Activated CD8-positive, alpha-beta T cell treated with anti-CD3 and anti-CD28 coated beads, Interleukin-2, amount 10 ng/mL, durations not matched to agents 7 days and 5 days (primary cell): ENCODE measurements at places on chromosomes 2 and 18. TPM values are rescaled to one million over a fixed set of nuclear protein-coding genes. Genes with fewer than 3 reads are reported as not detected.

- no peak for DNase-seq
These were observed 20.1 kb downstream of the OTOF start for GRCh38 chr2:26457695-26458364.

DNA sequence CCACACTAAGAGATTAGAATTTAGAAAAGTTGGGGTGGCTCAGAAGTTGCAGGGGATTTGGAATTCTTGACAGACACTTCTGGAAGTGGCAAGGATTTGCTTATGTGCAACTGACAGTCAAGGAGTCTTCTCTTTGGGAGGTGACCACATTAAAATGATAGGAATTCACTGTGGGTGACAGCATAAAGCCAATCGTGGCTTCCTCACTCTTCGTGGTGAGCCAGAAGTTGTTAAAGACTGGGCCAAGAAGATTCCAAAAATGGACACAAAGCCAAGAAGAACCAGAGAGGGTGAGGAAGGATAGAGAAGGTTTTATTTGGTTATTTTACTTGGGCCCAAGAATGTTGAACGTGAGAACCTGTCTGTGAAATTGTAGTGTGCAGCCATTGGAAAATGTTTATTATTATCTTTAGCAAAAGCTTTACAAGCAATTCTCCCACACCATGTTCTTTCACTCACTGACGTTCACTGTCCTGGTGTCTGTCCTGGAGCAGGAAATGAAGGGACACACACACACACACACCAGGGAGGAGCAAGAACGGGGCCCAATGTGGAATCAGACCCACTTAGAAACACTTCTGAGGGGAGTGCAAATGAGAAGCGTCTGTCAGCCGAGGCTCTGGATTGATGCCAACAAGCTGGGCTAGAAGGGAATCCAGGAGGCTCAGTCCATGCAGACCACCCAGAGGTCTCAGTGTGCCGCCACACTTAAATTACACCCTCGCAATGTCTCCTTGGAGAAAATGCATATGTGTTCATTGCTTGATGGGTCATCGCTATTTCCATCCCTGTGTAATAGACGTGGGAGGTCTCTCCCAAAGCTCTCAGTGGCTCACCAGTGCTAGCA is 37.2 kb downstream of the STEAP3 start:
- no peak for DNase-seq

- DNase-seq = no peak
These were observed 492.4 kb upstream of the LRATD1 start for GRCh38 chr2:14140009-14140550.

Gene OSR1
- total RNA-seq = not detected

GRCh38 chr2:182784058-182784706 is 68.1 kb downstream of the DNAJC10 start:
- DNase-seq = no peak

GRCh38 chr2:127508631-127509034 is 17.7 kb downstream of the IWS1 start:
- no peak for DNase-seq

DNA sequence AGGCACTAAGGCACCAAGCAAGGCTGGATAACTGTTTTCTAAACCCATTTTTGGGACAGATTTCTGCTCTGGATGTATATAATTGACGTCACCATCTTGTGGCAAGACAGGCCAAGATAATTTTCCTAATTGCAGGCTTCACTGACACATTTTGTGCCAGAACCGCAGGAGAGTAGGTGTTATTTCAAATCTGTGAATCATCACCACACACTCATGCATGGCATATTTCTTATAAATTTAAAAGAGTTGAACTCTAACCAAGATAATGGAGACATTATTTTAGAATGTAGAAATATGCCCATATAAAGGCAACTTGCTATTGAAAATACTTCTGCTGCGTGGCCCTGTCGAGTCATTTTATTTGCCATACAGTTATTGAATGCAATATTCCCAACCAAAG is 68.3 kb upstream of the ACYP2 start:
- no peak for DNase-seq

Gene CNGA3
- total RNA-seq = not detected
